ENCODE measurements at places on chromosomes 2 and 18. TPM values are rescaled to one million over a fixed set of nuclear protein-coding genes. Genes with fewer than 3 reads are reported as not detected.

TANK gene
- 48.5 TPM for total RNA-seq

MSTN gene
- 1.6 TPM for total RNA-seq

SCG2 gene
- total RNA-seq, result 77.9 TPM

SLC5A7 gene
- not detected for total RNA-seq

TUBA4B gene
- 0.42 TPM for total RNA-seq

KCNJ13 gene
- total RNA-seq, result not detected

LGALSL gene
- total RNA-seq, result 28.5 TPM

UGT1A8 gene
- total RNA-seq, result not detected

KCNG2 gene
- 1.2 TPM for total RNA-seq

IL1F10 gene
- not detected for total RNA-seq

PPP1R1C gene
- total RNA-seq, result 2.8 TPM

NUP35 gene
- total RNA-seq, result 15.8 TPM

PDE1A gene
- 60.7 TPM for total RNA-seq

IL36G gene
- total RNA-seq, result not detected

FAM161A gene
- total RNA-seq, result 14.0 TPM

SLC11A1 gene
- total RNA-seq, result 72.9 TPM

CGREF1 gene
- total RNA-seq, result 46.7 TPM
